ENCODE measurements at places on chromosomes 2 and 18.

DNA sequence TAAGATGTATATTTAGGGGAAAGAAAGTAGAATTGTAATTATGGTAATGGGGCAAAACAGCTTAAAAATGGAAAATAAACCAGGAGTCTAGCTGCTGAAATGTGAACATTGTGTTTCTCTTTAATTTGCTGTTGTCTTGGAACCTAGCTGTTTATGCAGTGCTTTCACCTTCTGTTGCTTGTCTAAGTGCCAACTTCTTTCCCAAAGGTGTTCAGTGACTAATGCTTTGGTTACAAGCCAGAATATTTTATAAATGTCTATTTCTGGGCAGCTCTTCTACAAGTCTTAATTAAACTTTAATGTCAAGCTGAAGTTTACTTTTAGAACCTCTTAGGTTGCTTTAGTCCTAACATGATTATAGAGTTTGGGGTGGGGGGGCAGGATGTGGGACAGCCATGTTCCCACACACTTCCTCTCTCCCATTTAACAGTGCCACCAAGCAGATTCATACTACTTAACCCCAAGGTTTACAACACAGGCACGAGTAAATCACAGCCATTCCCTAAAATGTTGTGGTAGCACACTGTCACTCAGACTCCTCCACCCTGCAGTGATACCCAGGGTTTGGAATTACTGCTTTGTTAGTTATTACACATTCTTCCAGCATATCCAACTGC lies 60.6 kb downstream of the ITGA4 start:
- DNase-seq = no peak
- peak overlapping the region; percentile 40 for H3K4me3 ChIP-seq
- no peaks in the 10 kb centered on the region for H3K27me3 ChIP-seq
- H3K27ac ChIP-seq = peak overlapping the region; percentile 33

GRCh38 chr18:650428-650858 lies 7.0 kb upstream of the TYMS start:
- H3K36me3 ChIP-seq = no peaks in the 10 kb centered on the region
- H3K4me3 ChIP-seq = peak overlapping the region; percentile 11
- no peak overlapping the region for H3K27ac ChIP-seq
- H3K4me1 ChIP-seq = no peaks in the 10 kb centered on the region

GRCh38 chr2:180516232-180516631 lies 464.2 kb upstream of the UBE2E3 start:
- H3K27ac ChIP-seq = no peak overlapping the region
- peaks cover 5% of the 10 kb centered on the region for H3K27me3 ChIP-seq
- no peaks in the 10 kb centered on the region for H3K4me1 ChIP-seq
- no peaks in the 10 kb centered on the region for H3K36me3 ChIP-seq
- H3K4me3 ChIP-seq = no peak overlapping the region
- no peak for DNase-seq

GRCh38 chr2:127523269-127523939 lies 2.9 kb downstream of the IWS1 start:
- DNase-seq = no peak
- H3K27ac ChIP-seq = peak overlapping the region; percentile 79
- H3K4me3 ChIP-seq = peak overlapping the region; percentile 10
- H3K4me1 ChIP-seq = peaks cover 23% of the 10 kb centered on the region
- peaks cover 33% of the 10 kb centered on the region for H3K36me3 ChIP-seq

DNA sequence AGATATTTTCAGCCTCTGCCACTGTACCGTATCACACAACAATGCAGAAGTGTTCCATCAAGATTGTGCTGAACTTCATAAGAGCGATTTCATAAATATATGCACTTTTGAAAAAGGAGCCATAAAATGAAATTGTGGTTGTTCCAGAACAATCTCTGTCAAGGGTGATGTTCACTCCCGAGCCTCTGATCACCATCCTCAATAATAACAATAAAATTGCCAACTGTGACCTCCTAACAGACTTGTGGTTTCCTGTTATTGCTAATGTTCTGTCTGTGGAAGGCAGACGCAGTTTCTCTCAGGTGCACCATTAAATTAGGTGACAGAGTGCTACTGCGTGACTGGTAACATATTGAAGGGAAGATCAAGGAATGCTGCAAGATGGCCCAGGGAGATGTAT lies 383.7 kb downstream of the SOCS6 start:
- H3K27me3 ChIP-seq = no peaks in the 10 kb centered on the region
- no peak overlapping the region for H3K27ac ChIP-seq
- no peaks in the 10 kb centered on the region for H3K36me3 ChIP-seq

GRCh38 chr2:67865917-67866316 lies 196.9 kb downstream of the C1D start:
- no peak overlapping the region for H3K4me3 ChIP-seq
- H3K36me3 ChIP-seq = no peaks in the 10 kb centered on the region
- H3K27me3 ChIP-seq = peaks cover 22% of the 10 kb centered on the region
- H3K27ac ChIP-seq = no peak overlapping the region

DNA sequence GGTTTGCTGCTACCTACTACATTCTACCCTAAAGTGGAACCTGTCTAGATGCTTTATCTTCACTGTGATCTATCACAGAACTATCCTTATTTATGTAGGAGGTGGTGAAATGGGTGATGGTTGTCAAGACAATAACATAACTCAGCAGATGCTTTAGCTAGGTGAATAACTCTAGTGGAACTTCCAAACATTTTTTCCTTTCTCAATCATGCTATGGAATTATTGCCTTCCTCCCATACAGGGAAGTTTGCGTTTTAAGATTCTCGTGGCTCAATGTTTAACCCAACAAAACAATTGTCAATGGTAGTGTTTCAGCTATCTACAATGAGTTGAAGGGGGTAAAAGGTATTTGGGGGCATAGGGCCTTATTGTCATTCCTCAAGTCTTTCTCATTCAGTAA lies 82.6 kb upstream of the GLI2 start:
- H3K4me3 ChIP-seq = no peak overlapping the region
- H3K27me3 ChIP-seq = peaks cover 18% of the 10 kb centered on the region
- H3K27ac ChIP-seq = no peak overlapping the region
- DNase-seq = no peak

DNA sequence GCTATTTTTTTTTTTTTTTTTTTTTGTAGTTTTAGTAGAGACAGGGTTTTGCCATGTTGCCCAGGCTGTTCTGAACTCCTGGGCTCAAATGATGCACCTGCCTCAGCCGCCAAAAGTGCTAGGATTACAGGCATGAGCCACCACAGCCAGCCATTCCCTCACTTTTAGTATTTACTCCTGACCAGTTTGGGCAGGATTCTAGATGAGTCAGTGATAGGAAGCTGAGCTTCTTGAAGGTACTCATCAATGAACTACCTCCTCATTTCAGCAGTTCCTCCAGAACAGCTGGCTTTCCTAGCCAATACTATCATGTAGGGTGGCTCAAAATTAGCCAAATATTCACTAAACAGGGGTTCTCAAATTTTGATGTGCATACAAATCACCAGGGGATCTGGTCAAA lies 57.2 kb downstream of the CYBRD1 start:
- H3K36me3 ChIP-seq = peaks cover 3% of the 10 kb centered on the region
- H3K4me3 ChIP-seq = no peak overlapping the region

GRCh38 chr2:88283886-88284592 lies 113.9 kb downstream of the THNSL2 start:
- no peak for DNase-seq
- no peaks in the 10 kb centered on the region for H3K36me3 ChIP-seq
- no peak overlapping the region for H3K27ac ChIP-seq
- H3K4me1 ChIP-seq = peaks cover 8% of the 10 kb centered on the region
- H3K27me3 ChIP-seq = peaks cover 16% of the 10 kb centered on the region

GRCh38 chr2:100518801-100519200 lies 44.0 kb upstream of the PDCL3 start:
- H3K27ac ChIP-seq = no peak overlapping the region
- no peak for DNase-seq
- H3K4me1 ChIP-seq = no peaks in the 10 kb centered on the region
- no peaks in the 10 kb centered on the region for H3K36me3 ChIP-seq
- peaks cover 22% of the 10 kb centered on the region for H3K27me3 ChIP-seq
- no peak overlapping the region for H3K4me3 ChIP-seq

DNA sequence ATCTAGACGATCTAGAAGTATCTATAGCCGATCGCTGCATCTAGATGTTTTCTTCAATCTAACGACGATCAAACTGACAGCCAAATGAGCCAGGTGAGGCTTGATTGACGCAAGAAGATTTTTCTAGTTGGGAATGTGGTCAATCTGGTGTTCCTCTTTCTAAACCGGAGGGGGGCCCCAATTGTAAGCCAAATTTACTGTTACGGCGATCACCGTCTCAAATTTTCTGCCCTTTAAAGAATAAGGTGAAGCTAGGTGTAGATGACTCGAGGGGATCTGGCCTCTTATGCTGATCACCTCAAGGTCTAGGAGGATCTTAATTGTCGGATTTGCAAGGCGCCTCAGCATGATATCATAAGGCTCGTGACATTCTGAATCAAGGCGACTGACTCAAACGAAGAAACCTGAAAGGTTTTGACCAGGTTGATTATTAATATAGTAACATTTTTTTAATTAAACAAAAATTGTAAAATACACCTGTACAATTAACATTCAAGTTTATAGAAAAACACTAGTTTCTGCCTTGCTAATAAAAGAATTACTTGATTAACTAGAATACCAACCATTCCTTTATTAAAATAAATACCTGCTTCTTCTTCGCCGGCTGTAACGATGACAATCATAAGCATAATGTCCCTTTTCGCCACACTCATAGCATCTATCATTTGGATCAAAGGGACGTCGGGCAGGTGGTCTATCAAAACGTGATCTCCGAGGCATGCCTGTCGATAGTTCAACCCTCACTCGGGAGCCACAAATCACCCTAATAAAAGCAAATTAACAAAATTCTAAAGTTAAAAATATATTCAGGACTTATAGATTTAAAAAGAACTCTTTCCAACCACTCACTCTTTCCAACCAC lies 2.0 kb downstream of the SRSF7 start:
- peaks cover 76% of the 10 kb centered on the region for H3K4me1 ChIP-seq
- peak overlapping the region; percentile 100 for H3K27ac ChIP-seq
- H3K27me3 ChIP-seq = no peaks in the 10 kb centered on the region
- DNase-seq = no peak
